ENCODE measurements at places on chromosomes 1 and 21.

DNA sequence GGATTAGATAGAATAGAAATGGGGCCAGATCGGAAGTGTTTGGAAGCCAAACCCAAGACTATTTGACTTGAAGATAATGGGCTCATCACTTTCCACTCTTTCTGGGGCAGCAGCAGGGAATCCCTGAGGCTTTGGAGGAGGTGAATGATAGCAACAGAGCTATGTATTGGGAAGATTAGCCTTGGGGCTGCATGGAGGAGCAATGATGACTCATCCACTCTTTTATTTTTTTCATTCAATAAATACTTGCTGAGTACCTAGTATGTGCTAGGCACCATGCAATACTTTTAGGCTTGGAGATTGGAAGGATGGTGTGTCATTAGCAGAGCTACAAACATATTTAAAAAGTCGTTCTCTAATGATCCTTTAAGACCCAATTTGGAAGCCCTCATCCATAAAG is 166.9 kb upstream of the FOXD3 start:
- DNase-seq = no peak

DNA sequence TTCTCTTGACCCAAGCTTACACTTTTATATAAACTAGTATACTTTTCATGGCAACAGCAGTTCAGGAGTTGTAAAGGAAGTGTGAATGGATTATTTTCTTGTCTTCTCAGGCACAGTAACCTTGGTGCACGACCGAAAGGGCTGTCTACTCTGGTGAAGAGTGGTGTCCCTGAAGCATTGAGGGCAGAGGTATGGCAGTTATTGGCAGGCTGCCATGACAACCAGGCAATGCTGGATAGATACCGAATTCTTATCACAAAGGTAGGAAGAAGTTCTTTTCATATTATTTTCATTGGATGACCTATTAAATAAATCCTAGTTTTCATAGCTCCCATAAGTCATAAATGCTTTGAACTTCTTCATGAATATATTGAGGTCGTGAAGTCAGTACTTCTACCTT is 53.9 kb upstream of the GPR52 start:
- no peak for DNase-seq

- DNase-seq = no peak
Observed at GRCh38 chr1:101465941-101466340, 229.1 kb downstream of the S1PR1 start.

GRCh38 chr1:22196041-22196440 is 53.1 kb upstream of the WNT4 start:
- no peak for DNase-seq

GRCh38 chr1:164768619-164769018 is 209.6 kb downstream of the PBX1 start:
- DNase-seq = no peak

DNA sequence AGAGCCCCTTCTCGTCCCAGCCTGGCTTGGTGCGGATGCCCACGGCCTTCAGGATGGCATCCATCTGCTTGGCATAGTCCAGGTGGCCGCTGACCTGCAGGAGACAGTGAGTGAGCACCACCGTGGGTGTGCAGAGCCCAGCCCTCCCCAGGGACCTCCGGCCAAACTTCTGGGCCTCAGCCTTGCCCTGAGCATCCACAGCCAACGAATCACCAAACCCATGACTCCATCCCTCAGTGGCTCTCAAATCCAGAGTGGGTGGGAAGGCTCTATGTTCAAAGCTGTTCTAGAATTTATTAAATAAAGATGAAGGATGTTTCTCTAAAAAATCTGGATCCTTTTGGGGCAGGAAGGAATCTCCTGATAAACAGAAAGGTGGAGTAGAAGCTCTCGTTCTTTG is 18.7 kb downstream of the HTR6 start:
- DNase-seq = no peak

GRCh38 chr1:163922743-163923201 is 601.0 kb downstream of the NUF2 start:
- no peak for DNase-seq

- no peak for DNase-seq
Observed at GRCh38 chr21:45763074-45763473, 119.5 kb downstream of the PCBP3 start.

GRCh38 chr1:72516264-72516663 is 233.9 kb upstream of the NEGR1 start:
- DNase-seq = no peak
